ENCODE measurements at places on chromosomes 2 and 18.

GRCh38 chr2:74458132-74458937 is at the start of gene WBP1:
Gene WBP1, plus strand, starts transcription at chr2:74458438. Its CDS starts 165 bp downstream, at chr2:74458603.
- H3K4me1 ChIP-seq: 0 out of 2 replicates have a peak, but pooled peaks cover 2% of the 10 kb centered on the region
- H3K27me3 ChIP-seq: no peaks in the 10 kb centered on the region
- DNase-seq: peak; percentile 100
- peaks cover 8% of the 10 kb centered on the region for H3K36me3 ChIP-seq

DNA sequence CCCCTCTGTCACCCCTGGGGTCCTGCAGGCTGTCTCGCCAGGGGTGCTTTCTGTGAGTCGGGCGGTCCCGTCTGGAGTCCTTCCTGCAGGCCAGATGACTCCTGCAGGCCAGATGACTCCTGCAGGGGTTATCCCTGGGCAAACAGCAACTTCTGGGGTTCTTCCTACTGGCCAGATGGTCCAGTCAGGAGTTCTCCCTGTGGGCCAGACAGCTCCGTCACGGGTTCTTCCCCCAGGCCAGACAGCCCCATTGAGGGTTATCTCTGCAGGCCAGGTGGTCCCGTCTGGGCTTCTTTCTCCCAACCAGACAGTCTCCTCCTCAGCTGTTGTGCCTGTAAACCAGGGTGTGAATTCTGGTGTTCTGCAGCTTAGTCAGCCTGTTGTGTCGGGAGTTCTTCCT is 27.6 kb downstream of the ADNP2 start:
- no peak overlapping the region for H3K27ac ChIP-seq
- H3K4me1 ChIP-seq: no peaks in the 10 kb centered on the region
- no peaks in the 10 kb centered on the region for H3K27me3 ChIP-seq
- no peak for DNase-seq
- no peak overlapping the region for H3K4me3 ChIP-seq

DNA sequence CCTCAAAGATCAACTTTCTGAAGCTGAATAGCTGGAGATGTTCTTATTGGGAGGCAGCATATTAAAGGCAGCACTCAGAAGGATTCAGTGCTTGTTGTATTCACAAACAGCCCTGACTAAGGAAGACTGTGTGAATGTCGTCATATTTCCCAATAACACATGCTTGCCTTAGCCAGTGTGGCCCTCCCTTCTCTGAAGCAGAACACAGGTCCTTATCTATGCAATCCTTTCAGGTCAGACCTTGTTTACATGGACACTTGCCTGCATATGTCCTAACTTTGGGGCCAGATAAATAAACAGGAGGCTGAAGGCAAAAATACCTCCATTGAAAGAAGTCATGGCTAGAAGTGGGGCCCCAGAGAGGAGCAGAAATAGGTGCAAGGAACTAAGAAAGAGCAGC is 97.2 kb downstream of the SLC4A3 start:
- H3K4me1 ChIP-seq: no peaks in the 10 kb centered on the region
- no peak overlapping the region for H3K27ac ChIP-seq
- no peaks in the 10 kb centered on the region for H3K27me3 ChIP-seq
- H3K36me3 ChIP-seq: no peaks in the 10 kb centered on the region
- no peak overlapping the region for H3K4me3 ChIP-seq

DNA sequence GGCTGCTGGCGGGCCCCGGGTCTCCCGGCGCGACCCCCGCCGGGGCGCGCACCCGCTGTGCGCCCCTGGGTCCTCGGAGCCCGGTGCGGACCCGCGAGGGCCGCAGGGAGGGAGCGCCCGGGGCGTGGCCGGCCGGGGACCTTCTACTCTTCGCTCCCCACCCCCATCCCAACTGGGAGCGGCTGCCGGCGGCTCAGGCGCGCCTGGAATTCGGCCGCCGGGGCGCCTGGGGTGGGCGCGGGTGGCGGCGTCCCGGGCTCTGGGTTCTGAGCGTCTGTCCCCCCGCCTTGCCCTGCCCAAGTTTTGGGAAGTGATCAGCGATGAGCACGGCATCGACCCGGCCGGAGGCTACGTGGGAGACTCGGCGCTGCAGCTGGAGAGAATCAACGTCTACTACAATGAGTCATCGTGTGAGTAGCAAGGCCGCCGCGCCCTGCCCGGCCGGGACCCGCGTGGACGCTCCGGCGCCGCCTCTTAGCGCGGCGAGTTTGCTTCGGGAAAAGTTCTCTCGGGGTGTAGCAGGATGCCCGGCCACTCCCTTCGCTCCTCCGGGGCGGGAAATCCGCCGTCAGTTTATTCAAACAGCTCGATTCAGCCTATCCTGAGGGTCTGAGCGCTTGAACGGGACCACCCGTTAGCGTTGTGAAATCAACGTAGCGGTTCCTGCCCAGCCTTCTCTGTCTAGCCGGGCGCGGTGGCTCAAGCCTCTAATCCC is 502 bp downstream of the TUBB6 start:
- H3K36me3 ChIP-seq: no peaks in the 10 kb centered on the region
- H3K27me3 ChIP-seq: peaks cover 3% of the 10 kb centered on the region
- no peak for DNase-seq
- H3K4me3 ChIP-seq: peak overlapping the region; percentile 83
- peaks cover 5% of the 10 kb centered on the region for H3K4me1 ChIP-seq

DNA sequence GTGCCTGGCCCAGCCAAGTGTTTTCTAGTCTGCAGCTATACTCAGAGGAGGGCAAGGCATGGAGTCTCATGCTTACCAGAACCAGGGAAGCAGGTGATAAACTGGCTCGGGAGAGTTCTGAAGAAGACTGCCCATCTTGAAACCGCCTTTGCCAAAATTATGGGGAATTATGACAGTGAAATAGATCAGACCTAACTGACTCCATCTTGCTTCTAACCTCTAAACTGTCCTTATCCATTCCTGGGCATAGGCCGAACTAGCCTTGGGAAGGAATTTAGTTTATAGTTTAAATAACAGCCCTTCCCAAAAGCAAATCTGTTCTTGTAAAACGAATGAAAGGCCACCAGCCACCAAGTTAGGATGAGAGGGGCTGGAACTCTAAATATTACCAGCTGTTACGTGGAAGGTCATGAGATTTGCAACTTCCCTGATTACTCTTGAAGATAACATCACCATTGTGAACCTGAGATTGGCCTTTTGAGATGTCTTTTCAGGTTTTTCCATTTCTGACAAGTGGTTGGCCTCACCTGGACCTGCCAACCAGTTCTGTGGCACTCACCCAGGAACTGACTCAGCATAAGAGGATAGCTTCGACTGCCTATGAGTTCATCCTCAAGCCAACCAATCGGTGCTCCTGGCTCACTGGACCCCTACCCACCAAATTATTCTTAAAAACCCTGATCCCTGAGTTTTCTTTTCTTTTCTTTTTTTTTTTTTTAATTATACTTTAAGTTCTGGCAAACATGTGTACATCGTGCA is 23.4 kb downstream of the CHCHD5 start:
- H3K27me3 ChIP-seq: no peaks in the 10 kb centered on the region
- H3K4me3 ChIP-seq: no peak overlapping the region
- no peak for DNase-seq
- H3K27ac ChIP-seq: no peak overlapping the region
- H3K4me1 ChIP-seq: no peaks in the 10 kb centered on the region
- no peaks in the 10 kb centered on the region for H3K36me3 ChIP-seq

DNA sequence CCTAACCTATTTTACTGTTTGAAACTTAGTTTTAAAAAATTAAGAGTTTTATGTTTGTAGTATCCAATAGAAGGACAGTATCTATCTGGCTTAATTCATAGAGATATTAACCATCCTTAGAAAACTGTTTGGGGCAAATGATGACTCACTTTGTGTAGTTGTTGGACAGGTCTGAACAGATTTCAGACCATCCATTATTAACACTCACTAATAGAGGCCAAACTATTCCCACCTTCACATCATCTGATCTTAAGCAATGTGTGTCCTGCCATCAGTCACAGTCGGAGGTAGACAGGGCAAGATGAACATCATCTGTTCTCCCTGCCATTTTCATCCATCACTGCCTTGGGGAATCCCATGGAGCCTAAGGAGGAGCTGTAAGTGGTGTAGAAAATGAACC is 164.6 kb upstream of the DCC start:
- H3K27me3 ChIP-seq: no peaks in the 10 kb centered on the region
- DNase-seq: no peak
- no peak overlapping the region for H3K27ac ChIP-seq
- no peaks in the 10 kb centered on the region for H3K4me1 ChIP-seq
- no peak overlapping the region for H3K4me3 ChIP-seq

DNA sequence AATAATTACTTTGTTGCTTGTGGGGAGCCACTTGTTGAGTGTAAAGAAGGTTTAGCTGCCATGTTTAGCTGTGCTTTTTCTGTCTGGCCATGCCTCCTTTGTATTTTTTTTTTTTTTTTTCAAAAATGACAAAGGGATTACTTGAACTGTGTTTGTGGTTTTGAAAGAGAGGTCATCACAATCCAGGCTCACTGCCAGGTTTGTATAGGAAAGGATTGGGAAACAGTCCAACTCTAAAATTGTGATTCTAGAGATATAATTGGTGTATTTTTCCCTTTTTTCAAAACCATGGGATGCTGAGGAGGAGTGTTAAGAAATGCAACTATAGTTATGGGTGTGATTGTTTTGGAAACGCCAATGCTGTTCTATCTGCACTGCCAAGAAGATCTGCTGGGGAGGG is 4.3 kb downstream of the ITPRIPL1 start:
- no peak for DNase-seq
- no peak overlapping the region for H3K27ac ChIP-seq
- no peaks in the 10 kb centered on the region for H3K4me1 ChIP-seq
- H3K36me3 ChIP-seq: peaks cover 5% of the 10 kb centered on the region
- H3K27me3 ChIP-seq: no peaks in the 10 kb centered on the region
- no peak overlapping the region for H3K4me3 ChIP-seq

DNA sequence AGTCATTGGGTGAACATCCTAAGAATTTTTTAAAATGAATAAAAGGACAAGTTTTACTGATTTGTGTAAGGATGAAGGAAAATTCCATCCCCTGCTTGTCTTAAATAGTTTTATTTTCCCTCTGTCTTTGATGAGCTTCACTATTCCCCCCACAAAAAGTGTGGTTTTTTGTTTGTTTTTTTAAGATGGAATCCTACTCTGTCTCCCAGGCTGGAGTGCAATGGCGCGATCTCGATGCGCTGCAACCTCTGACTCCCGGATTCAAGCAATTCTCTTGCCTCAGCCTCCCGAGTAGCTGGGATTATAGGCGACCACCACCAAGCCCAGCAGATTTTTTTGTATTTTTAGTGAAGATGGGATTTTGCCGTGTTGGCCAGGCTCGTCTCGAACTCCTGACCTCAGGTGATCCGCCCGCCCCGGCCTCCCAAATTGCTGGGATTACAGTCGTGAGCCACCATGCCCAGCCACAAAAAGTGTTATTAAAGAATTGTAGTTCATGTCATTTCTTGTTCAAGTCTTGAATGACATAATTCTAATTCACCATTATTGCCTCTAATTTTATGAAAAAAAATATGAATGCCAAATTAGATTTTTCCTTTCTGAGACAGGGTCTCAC is 91.7 kb downstream of the AGPS start:
- no peaks in the 10 kb centered on the region for H3K4me1 ChIP-seq
- H3K4me3 ChIP-seq: no peak overlapping the region
- H3K36me3 ChIP-seq: no peaks in the 10 kb centered on the region
- H3K27ac ChIP-seq: no peak overlapping the region

DNA sequence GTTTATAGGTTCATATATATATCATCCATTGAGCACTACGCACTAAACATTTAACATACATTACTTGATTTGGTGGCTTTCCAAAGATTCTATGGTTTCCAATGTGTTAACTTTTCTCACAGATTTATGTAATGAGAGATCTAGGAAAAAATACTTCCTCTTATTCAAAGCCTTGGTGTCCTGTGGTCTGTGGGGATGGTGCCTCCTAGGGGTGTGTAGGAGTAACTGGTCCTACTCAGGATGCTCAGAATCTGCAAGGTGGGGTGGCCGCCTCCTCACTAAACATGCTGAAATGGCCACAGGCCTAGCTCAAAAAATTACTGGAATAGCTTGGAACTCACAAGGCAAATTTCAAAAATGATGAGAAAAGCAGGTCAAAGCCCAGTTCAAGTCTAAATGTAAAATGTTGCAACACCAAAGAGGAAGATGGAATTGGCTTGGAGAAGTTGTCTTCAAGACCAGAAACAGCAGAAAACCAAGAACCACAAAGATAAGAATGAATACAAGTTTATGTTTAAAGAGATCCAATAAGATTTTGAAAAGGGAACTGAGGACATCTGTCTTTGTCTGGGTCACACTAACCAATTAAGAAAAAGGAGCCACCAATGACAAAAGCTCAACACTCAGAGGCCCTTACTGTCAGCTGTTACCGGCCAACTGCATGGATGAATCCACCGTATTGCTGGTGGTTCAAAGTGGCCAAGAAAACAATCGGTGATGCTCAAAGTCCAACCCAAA is 11.5 kb downstream of the GPR55 start:
- 0 out of 2 replicates have a peak, but pooled peaks cover 1% of the 10 kb centered on the region for H3K4me1 ChIP-seq
- no peaks in the 10 kb centered on the region for H3K36me3 ChIP-seq
- no peak overlapping the region for H3K27ac ChIP-seq
- DNase-seq: no peak

- no peaks in the 10 kb centered on the region for H3K36me3 ChIP-seq
- no peak overlapping the region for H3K4me3 ChIP-seq
- no peaks in the 10 kb centered on the region for H3K27me3 ChIP-seq
- no peak for DNase-seq
- H3K4me1 ChIP-seq: no peaks in the 10 kb centered on the region
These were observed 20.1 kb upstream of the ID2 start for GRCh38 chr2:8661736-8662135.

DNA sequence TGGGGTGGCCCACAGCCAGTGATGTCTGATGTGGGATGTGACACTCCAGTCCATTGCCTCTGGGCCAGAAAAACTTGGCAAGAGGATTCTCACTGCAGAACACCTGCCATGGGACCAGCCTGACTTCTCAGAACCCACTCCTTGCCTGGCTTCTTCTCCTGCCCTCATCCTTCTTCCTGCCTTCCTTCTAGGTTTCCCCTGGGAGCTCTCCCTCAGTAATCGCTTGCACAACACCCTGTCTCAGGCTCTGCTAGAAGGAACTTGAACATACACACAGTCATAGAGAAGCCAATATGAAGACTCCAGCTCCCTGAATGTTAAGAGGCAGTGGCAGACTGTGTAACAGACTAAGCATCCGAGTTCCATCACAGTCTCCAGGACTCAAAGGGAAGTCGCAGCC is 4.3 kb upstream of the COL6A3 start:
- no peak overlapping the region for H3K27ac ChIP-seq
- no peaks in the 10 kb centered on the region for H3K27me3 ChIP-seq
- no peaks in the 10 kb centered on the region for H3K4me1 ChIP-seq
- DNase-seq: no peak
- no peak overlapping the region for H3K4me3 ChIP-seq

DNA sequence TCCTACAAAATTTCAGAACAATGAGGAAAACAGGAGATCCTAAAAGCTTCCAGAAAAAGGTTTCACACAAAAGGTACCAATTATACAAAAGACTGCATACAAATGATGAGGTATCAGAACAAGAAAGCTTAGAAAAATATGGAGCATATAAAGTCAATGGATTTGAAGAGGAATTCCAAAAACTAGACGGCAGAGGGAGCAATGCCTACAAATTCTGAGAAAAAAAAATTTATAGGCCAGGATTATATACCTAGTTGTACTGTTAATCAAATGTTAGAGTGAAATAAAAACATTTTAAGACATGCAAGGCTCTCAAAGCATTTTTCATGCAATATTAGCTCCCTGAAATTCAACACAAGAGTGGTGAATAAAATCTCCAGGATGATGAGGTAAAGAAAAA is 106.2 kb downstream of the ZRANB3 start:
- H3K4me1 ChIP-seq: no peaks in the 10 kb centered on the region
- H3K27ac ChIP-seq: no peak overlapping the region
- no peaks in the 10 kb centered on the region for H3K27me3 ChIP-seq
- no peaks in the 10 kb centered on the region for H3K36me3 ChIP-seq

- H3K36me3 ChIP-seq: no peaks in the 10 kb centered on the region
- H3K4me3 ChIP-seq: no peak overlapping the region
- no peaks in the 10 kb centered on the region for H3K4me1 ChIP-seq
- no peak overlapping the region for H3K27ac ChIP-seq
These were observed 123.3 kb upstream of the TANK start for GRCh38 chr2:161036926-161037325.

Measured in iPS DF 6.9 (cell line).